ENCODE measurements at places on chromosomes 3 and 15.

DNA sequence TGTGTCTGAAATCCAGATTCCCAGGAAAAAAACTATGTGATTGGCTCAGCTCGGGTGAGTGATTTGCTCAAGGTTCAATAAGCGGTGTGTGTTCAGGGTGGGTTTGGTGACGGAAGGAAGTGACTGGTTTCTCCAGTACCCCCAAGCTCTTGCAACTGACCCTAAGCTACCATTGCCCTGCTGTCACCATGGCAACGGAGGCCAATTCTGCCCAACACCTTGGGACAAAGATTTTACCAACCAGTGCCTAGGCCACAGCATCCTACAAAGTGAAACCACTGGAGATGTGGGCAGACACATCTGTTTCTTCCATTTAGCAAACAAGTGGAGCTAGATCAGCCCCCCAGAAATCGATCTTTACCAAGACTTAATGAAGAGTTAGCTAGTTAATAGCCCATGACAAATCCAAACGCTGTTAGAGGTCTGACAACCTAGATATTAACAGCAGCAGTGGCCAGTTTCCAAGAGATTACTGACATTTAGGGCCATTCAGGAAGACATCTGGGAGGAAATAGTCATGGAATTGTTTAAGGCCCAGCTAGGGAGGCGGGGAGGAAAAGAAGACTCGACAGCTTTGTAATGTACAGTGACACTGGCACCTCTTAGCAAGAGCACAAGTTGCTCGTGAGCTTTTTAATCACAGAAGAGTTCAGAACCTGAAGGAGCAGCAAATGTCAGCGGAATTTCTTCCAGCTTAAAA lies 195.9 kb downstream of the SLCO3A1 start:
- no peak for DNase-seq

GRCh38 chr3:181610973-181611265 lies 100.8 kb upstream of the SOX2 start:
- no peak for DNase-seq

DNA sequence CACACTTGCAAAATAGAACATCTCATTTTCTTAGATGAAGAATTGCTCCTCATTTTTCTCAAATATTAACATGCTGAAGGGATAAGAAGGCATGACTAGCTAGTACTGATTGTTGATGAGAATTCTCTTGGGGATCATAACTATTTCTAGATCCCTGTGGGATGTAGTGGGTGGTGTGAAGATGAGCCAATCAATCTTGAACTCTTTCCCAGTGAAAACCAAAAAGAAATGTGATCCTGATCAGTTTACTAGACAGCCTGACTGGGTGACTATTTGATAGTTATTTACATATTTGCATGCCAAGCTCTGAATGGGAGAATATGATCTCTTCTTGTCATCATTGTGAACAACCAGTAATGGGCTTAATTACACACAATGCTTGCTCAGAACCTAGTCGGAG lies 63.7 kb downstream of the ZIC1 start:
- no peak for DNase-seq

GRCh38 chr15:101323793-101324523 lies 28.9 kb upstream of the SNRPA1 start:
- no peak for DNase-seq

DNA sequence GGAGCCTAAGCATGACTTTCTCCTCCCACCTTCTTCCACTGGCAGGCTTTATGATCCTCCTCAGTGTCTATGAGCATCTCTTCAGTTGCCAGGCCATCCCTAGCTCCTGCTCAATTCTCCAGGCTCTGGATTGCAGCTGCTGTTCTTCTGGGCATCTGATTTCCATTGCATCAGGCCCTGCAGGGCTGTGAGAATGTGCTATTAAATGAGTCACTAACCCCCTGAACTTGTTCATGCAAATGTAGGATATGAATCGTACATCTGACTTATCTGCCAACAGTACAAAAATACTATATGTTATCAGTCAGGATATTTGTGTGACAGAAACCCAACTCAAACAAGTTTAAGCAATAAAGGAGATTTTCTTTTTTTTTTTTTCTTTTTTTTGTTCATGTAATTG lies 11.9 kb downstream of the GPR176 start:
- peak; percentile 64 for DNase-seq

DNA sequence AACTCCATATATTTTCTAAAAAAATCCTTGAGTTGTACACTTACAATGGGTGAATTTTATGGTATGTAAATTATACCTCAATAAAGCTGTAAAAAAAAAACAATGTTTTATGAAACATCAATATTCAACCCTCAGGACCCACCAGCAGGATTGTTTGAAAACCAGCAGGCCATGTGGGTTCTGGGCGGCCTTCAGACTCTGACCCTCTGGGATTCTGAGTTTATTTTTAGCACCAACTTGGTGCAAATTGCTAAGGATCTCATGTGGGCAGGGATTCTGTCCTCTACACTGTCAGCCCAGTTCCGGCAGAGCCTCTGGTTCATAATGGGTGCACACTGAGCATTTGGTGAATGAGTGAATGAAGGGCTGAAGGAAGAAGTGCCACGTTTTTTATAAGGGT lies 24.2 kb upstream of the TSEN2 start:
- DNase-seq: no peak

- DNase-seq: no peak
These were observed 5.2 kb downstream of the POLR2H start for GRCh38 chr3:184366619-184367289.

- peak; percentile 24 for DNase-seq
These were observed 27.0 kb downstream of the SLC41A3 start for GRCh38 chr3:126056681-126057500.

- DNase-seq: no peak
These were observed 369.1 kb upstream of the FRG2C start for GRCh38 chr3:75295013-75295412.

DNA sequence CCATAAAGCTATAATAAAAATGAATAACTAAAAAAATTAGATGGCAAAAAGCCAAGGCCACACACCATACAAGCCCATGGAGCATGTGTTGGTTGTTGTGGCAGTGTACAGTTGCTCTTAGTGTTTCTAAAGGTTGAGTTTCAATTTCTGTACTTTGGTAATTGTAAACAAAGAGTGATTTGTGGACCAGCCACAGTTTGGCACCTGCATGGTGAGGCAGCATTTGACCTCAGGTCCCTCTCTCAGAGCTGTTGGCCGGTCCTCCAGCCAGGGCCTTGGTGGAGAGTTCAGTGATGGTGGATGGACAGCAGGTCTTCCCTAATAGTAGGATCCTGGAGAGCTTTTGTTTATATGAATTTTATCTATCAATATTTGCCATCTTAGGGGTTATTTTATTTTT lies 5.6 kb downstream of the ACAD9 start:
- no peak for DNase-seq

- no peak for DNase-seq
These were observed 47.6 kb downstream of the SSR3 start for GRCh38 chr3:156507285-156507684.

- no peak for DNase-seq
These were observed 6.9 kb upstream of the FOXB1 start for GRCh38 chr15:59997070-59997701.

DNA sequence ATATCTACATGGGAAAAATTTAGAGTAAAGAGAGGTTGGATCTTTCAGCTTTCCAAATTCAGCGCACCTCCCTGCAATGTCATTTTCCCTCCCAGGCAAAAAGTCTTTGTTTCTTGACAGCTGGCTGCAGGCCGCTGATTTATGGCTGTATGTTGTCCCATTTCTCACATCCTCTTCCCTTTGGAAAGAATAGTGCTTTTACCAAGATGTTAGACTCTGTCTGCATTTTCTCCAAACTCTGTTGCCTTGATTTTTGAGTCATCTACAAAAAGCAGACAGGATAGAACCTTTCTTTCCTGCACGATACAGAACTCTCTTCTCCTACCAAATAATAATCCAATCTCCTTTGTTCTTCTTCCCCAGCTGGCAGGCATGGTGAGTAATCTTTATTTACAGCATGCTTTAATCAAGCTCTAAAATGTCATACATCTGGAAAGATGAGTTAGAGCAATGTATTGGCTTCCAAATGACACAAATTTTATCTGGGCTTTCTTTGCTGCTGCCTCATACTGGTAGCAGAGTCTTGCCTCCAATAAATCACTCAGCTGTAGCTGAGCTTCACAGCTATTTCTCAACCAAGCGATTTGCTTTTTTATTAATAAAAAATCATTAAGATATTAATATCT lies 101.9 kb downstream of the PIK3R4 start:
- no peak for DNase-seq

DNA sequence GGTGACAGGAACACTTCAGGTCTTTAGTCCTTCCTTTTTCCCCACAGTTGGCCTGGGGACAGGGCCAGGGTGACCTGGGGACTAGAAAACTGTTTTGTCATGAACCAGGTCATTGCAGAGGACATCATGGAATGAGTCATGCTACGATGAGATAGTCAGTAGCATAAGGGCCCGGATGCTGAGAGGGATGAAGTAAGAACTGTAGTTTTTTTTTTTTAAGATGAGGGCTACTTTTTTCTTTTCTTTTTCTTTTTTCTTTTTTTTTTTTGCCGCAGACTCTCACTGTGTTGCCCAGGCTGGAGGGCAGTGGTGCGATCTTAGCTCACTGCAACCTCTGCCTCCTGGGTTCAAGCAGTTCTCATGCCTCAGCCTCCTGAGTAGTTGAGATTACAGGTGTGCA lies 8.0 kb downstream of the MAP2K5 start:
- DNase-seq: no peak

GRCh38 chr3:159848348-159849118 lies 140.1 kb upstream of the IL12A start:
- DNase-seq: no peak

DNA sequence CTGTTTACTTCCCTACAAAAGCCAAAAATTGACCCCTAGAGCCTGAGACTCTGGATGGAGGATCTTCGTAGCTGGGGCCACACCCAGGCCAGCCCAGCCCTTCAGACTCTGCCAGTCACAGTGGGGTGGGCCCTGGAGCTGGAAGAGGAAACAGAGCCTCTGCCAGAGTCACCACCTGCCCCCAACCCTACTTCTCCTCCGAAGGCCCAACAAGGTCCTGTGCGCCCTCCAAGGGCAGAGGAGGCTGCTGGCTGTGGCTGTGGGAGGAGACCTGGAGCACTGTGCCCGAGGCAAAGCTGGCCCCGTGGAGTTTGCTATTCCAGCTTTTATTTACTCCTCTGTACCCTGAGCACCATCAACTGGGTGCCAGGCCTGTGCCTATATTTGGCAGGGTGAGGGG lies 19.0 kb downstream of the CISH start:
- DNase-seq: no peak

DNA sequence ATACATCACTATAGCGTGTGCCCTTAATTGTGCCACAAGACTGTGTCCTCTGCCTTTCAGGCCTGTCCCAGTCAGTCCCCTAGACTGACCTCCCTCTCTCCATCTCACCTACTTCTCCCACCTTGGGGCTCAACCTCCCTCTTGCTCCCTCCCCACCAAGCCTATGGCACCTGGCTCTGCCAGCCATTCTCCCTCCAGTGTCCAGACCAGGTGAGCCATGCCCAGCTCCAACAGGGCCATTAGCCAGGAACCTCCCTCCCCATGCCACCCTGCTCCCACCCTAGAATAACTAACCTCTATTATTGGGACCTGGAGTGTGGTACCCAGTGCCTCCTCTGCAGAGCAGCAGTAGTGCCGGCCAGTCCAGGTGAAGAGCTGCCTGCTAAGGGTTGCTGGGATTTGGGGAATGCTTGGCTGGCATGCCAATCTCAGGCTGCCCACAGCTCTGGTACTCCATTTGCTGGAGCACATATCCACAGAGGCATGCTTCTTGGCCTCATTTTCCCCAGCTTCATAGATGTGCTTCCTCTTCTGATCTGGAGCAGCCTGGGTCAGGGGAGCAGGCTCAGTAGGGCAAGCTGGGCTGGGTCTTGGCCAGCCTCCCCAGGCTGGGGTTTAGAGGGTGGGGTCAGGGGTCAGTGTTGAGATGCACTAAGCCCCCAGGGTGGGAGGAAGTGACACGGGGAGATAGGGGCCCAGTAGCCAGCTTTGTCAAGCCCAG lies 38.8 kb downstream of the SAXO2 start:
- DNase-seq: no peak

DNA sequence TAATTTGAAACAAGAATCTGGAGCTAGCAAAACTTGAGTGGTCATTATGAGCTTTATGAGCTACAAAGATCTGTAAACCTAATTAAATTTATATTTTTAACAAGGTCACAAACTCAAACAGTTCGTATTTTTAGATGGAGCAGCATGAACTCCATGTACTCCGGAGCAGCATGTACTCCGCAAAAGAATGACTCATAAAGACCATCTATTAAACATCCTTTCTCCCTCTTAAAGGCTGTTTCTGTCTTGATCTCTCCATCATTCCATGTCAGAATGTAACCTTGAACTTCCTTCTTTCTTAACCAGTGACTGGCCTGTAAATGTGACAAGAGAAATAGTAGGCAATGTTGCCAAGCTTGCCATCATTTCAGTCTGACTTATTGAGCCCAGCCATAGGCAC lies 696.9 kb downstream of the ZNF385D start:
- DNase-seq: no peak

DNA sequence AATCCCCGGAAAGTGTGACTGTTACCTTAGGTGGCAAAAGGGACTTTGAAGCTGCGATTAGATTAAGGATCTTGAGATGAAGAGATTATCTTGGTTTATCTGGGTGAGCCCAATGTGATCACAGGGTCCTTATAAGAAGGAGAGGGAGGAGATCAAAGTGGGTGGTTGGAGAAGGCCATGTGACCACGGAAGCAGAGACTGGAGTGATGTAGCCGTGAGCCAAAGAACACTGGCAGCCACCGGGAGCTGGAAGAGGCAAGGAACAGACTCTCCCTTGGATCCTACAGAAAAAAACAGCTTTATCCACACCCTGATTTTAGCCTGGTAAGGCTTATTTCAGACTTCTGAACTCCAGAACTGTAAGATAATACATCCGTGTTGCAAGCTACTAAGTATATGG lies 29.9 kb downstream of the CRABP1 start:
- no peak for DNase-seq

DNA sequence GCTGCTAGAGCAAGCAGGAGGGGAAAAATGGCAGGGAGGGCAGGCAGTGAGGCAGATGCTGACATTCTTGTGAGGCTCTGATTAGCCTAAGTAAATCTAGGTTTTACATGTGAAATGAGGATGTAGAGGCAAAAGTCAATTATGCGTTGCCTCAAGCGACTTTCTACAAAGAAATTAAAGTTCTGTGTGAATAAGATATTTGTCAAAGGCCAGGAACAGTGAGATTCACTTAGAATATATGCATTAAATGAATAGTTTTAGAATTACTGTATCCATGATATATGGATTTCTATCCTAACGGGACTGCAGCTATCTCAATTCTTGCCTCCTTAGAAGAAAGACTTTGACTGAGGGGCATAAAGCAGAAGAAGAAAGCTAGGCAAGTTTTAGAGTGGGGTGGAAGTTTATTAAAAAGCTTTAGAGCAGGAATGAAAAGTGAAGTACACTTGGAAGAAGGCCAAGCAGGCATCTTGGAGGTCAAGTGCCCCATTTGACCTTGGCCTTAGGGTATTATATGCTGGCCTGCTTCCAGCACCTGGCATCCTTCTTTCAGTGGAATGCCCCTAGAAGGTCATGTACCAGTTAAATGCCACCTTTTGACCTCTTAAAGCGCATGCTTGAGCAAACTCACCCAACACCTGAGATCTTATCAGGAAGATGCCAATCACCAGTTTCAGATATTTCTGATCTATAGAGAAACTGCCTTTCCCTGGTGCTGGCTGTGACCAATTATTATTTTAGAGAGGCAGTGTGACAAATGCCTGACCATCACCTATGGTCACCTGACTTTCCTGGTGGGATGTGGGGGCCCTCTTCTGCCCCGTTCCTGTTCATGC lies 38.2 kb downstream of the OSTN start:
- no peak for DNase-seq

- no peak for DNase-seq
These were observed 387.9 kb downstream of the GABRG3 start for GRCh38 chr15:27358751-27359434.

GRCh38 chr3:62332017-62332416 lies 41.3 kb downstream of the FEZF2 start:
- DNase-seq: no peak

Measured in HTR-8/SVneo (cell line).